GM12891 (cell line): ENCODE measurements at places on chromosomes 11 and 22.

GRCh38 chr11:129280027-129280811 lies 88.1 kb upstream of the ARHGAP32 start:
- DNase-seq: no peak

- no peak for DNase-seq
These were observed 16.7 kb downstream of the MMP7 start for GRCh38 chr11:102513869-102514268.

- no peak for DNase-seq
These were observed 4.1 kb upstream of the NNMT start for GRCh38 chr11:114291842-114292680.

DNA sequence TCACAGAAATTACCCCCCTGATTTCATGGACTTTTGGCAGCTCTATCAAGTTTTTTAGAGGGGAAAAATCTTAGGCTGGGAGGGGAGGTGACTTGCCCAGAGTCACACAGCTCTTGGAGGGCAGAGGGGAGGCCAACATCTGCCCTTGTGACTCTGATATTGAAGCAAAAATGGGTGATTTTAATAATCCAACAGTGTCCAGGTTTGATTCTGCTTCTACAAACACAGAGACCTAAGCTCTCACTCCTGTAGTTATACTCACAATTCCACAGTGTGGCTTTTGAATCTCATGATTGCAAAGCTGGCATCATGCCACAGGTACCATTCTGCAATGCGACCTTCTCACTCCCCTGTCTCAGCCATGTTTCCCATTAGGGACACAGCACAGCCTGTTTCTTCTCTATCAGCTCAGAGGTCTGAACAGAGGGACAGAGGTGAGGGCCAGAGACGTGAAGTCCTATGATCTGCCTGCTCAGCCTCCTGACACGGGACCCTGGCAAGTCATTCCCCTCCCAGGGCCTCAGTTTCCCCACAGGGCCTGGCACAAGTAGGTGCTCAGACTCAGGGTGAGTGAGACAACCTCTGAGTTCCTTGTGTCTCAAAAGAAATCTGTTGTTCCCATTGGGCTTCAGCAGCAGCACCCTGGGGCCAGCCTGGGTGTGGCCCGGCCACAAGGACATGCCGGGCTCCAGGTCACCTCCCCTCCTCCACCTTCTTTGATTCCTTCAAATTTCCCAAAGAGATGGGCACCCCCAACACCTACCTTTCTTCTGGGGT lies 766 bp downstream of the APOL2 start:
- no peak for DNase-seq

DNA sequence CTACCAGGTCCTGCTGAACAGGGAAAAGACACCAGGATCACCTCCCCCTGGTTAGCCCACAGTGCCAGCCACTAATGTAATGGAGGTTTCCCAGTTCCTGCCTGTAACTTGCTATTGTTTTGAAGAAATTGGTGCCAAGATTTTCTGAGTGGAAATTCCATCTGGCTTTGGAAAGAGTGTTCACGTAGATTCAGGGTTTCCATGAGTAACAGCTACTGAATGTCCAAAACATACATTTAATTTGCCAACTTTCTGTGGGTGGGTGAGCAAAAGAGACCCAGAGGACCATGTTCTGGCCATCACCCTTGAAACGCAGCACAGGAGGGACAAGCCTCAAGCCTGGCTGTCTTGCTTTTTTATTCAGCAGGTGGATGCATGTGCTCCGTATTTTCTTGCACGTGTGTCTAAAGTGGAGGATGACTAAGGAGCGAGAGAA lies 8.8 kb upstream of the DKK3 start:
- DNase-seq: no peak

GRCh38 chr11:14384338-14384737 lies 25.4 kb upstream of the RRAS2 start:
- DNase-seq: no peak

DNA sequence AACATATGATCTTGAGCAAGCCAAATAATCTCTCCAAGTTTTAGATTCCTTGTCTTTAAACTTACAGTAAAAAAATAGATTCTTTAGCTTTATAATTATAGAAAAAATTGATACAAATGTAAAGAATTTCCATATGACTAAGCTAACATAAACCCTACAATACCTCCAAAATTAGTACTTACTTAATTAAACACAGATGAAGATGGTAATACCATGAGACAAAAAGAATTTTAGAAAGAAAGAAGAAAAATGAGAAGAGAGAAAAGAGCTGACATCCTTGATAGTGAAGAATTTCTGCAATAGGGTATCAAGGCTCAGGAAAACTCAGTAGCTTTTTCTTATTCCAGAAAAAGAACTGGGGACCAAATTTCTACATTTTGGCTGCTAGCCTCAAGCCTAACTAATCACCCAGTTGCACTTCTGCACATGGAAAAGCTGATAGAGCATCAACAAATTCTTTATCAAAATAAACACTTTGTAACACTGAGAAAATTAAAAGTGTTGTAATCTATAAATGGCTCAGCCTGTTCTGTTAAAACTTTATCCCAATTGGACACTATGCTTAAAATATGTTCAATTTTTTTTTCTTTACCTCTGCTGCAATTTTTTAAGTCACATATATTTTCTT lies 24.7 kb upstream of the SOX6 start:
- no peak for DNase-seq

- no peak for DNase-seq
These were observed 103.8 kb upstream of the PARVA start for GRCh38 chr11:12273618-12273995.

GRCh38 chr11:830295-831117 lies 2.2 kb upstream of the CD151 start:
- no peak for DNase-seq

DNA sequence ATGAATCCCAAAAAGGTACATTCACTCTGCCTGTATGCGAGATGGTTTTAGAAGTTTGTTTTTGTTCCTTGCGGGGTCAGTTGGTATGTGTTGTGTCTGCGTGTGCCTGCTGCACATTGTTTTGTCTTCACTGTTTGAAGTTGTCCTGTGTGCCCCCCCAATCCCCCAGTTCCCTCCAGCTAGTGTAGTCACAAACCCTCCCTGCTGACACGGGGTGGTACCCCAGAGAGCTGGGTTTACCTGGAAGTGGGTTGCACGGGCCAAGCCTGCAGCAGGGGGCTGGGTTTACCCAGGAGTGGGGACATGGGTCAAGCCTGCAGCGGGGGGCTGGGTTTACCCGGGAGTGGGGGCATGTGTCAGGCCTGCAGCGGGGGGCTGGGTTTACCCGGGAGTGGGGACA lies 22.2 kb downstream of the CTTN start:
- DNase-seq: no peak

DNA sequence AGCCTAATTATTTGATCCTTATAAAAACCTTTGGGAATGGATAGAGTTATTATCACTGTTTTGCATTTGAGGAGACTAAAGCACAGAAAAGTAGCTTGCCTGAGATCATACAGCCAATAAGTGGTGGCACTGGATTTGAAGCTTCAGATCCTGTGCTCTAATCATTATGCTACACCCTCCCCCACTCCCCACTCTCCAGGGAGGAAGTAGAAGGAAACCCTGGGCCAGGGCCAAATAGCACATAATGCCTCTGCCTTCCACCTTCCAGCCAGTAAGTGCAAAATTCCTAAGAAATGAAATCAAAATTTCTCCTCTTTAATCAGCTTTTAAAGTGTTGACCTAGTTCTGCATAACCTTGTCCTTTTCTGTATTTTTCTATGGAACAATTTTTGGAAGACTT lies 61.6 kb downstream of the SIK2 start:
- DNase-seq: no peak

DNA sequence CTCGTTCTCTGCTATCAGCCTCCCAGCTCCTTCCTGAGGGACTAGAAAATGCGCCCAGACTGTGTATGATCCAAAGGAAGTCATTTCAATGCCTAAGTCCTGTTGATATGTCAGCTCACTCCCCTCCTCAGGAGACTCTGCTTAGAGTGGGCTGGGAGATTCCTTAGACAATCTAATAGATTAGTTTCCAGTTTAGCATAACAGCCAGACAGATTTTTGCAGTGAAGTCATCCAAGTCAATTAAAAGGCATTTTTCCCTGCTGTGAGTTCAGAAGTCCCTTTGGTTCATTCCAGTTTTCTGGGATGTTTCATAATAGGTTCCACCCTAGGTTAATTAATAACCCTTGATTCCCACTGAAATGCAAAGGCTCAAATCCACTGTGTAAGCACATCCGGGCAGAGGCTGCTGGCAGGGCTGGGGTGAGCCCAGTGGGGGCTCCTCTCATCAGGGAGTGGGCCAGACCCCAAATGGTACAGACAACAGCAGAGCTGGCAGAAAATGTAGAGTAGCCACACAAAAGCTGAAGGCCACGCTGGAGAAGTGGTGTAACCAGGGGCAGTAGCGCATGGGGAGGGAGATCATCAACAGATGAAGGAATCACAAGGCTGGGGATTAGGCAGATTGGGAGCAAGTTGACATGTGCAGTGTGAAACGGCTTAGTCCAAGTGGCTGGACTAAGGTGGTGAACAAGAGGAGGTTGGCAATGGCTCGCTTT lies 90.6 kb downstream of the SYN3 start:
- DNase-seq: no peak

DNA sequence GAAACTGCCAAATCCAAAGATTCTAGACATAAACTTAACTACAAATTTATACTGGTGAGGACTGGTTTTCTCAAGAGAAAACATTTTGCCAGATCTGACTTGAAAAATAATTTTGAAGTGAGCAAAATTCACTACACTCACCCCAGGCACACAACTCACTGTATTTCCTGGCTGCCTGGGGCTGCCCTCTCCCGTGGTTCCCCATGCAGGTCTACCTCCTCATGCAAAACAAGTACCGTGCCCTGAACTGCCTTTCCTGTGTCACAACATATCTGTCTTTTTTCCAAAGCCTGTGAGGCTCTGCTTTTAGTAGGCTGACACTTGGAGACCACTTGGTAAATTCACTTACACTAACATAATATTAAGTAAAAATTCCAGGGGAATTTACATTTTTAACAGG lies 76.4 kb downstream of the LIF start:
- no peak for DNase-seq

- no peak for DNase-seq
These were observed 3.1 kb downstream of the ST13 start for GRCh38 chr22:40853333-40853732.

- DNase-seq: no peak
These were observed 309.8 kb downstream of the CASP12 start for GRCh38 chr11:104588446-104588845.

- DNase-seq: no peak
These were observed 45.8 kb upstream of the CHKA start for GRCh38 chr11:68166969-68167368.

DNA sequence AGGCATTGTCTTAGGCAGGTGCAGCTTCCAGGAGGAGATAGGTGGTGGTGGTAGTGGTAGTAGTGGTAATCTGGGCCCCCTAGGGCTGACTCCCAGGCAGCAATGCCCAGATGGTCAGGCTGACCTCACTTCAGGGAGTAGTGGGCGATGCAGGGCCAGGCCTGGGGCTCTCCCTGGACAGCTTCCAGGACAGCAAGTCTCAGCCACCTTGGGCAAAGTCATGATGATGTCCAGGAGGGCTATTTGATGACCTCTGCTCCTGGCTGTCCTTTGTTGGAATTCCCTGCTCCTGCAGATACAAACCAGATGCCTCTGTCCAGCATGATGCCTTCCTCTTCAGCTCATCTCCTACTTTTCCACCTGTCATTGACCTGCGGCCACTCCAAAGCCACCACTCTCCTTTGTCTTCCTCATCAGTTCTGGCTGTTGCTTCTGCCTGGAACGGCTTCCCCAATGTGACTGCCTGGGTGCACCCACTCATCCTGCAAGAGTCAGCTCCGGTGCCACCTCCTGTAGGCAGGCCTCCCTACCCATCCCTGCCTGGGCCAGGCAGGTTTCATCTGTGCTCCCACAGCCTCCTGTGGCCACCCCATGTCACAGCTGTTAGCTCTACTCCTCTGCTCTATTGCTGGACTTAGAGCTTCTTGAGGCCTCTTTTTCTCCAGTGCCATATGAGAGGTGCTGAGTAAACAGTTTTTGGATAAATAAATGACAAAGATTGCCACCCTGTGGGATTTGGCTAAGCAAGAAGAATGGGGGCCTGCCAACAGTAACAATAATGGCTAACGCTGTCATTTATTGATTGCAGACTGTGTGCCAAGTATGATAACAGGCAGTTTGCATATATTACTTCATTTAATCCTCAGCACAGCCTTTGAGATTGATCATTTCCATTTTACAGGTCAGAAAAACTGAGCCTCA lies 172.9 kb upstream of the NECTIN1 start:
- DNase-seq: no peak

DNA sequence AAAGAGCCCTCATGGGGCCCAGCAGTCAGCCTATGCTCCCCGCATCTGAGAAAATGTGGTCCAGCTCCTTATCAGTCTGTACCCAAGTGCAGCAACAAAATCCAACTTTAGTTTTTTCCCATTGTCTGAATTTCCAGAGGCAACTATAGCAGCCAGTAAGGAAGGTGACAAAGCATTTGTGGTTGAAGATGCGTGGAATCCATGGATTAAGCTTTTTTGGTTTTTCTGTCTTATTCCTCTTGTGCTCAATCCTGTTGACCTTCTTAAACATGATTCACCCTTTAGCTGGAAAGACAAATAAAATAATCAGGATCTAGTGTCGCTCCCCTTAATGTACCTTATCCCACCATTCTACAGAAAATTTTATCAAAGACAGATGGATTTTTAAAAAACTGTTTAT lies 14.3 kb downstream of the GDPD4 start:
- DNase-seq: no peak

- no peak for DNase-seq
These were observed 10.6 kb upstream of the PPP6R3 start for GRCh38 chr11:68449951-68450350.

GRCh38 chr11:116581349-116581748 lies 191.4 kb downstream of the BUD13 start:
- DNase-seq: no peak
